ENCODE measurements at places on chromosomes 1 and 21.
A peak's percentile ranks its signal among the peaks of the same experiment; 100 is the strongest.

- no peak for DNase-seq
Measured at GRCh38 chr1:148362626-148363438, 120.3 kb downstream of the PPIAL4G start.

GRCh38 chr1:31625561-31626222, 8.2 kb downstream of the HCRTR1 start:
- DNase-seq: no peak

GRCh38 chr1:17447501-17447992, 8.1 kb upstream of the RCC2 start:
- DNase-seq: no peak

DNA sequence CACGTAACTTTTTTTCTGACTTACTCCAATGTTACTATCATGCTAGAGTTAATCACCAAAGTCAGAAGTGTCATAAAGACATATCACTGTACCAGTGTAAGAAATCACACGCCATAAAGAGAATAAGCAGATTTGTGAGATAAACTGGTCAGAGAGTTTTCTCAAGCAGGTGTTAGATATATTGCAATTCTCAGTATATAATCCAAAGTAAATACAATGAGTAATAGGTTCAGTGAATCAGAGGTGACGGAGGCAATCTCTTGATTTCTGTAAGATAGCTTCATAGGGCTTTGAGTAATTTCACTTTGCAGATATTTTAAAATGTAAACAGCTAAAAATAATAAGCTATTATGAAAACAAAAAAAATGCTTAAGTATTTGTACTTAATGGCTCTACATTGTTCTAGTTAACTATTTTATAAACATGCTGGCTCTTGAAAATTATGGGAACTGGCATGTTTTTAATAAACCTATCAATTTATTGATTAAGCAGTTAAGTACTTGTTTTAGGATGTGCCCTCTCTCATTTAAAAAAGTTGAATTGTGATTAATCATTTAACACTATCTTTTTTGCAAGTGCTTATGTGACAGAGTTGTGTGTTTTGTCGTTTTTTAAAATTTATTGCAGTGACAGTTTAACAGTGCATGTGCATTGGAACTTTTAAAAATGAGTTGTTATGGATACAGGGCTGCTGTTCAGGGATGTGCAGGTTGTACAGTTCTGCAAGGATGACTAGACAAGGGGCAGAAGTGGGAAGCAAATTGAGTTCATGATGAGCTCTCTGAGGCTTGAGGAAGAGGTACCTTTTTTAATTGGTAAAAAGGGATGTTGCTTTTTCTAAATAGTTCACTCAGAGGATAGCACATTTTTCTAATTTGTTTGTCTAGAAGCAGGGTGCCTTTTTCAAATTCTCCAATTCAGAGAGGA, 119.1 kb downstream of the USP25 start:
- DNase-seq: no peak

- no peak for DNase-seq
Measured at GRCh38 chr1:211882381-211883004, 51.9 kb upstream of the LPGAT1 start.

DNA sequence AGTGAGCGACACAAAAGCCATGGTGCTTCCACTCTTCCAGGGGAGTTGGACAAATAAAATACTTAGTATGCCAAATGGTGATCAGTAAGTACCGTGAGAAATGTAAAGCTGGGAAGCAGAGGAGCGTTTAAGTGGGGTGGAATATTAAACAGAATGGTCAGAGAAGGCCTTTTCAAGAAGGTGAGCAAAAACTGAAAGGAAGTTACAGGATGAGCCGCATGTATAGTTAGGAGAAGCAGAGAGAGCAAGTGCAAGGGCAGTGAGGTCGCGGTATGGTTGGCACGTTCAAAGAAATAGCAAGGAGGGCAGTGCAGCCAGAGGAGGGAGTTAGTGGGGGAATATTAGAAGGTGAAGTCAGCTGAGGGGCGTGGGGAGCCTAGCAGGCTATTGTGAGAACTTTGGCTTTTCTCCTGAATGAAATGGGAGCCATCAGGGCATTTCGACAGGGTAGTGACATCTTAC, 748 bp upstream of the ATP6V0B start:
- DNase-seq: no peak

DNA sequence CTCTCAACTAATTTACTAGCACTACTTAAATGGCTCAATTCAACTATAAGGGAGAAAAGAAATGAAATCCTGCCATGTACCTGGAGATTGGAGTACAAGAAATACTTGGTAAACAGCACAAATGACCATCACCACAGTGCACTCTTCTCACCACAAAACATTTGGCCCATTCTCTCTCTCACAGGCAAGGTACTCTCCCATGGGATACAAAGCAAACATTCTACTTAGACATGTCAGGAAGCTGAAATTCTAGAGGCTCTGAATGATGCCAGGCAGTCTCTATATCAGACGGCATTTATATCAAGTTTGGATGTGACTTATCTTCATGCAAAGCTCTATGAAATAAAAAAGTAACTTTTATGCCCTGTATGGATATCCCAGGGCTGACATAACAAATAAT, 72.5 kb downstream of the DPT start:
- DNase-seq: no peak

- DNase-seq: no peak
Measured at GRCh38 chr1:58964880-58965279, 181.0 kb upstream of the JUN start.

- no peak for DNase-seq
Measured at GRCh38 chr1:76013206-76013581, 61.4 kb upstream of the ST6GALNAC3 start.

DNA sequence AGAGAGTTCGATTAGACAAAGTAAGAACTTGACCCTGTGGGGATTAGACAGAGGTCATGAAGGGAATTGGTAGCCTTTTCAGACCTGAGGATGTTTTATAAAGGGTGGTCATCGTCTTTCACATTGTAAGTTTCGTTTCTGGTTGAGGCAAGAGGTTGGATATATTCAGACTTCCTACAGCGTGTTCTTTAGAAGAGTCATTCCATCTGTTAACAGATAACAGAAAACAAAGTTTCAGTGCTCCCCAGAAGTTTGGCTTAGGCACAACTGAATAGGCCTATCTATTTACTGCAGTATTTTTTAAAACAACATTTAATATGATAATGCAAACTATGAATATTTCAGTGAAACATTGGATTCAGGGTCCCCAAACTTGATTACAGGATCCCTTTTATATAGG, 17.1 kb upstream of the IVNS1ABP start:
- DNase-seq: no peak

- DNase-seq: no peak
Measured at GRCh38 chr1:40987439-40988276, 8.2 kb downstream of the CTPS1 start.

DNA sequence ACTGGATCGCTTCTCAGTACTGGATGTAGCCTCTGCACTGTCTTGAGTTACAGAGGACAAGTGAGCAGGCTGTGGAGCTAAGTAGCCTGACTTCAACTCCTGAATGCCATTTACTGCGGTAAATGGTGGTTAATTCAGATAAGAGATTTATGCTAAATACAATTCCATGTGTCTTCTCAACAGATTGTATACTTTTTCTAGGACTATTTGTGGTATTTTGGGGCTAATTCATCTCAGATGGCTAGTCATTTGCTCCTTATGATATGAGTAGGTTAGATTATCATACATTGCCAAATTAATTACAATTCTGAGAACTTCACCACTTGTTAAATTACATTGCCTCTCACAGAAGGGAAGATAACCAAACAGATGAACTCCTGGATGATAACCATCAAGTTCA, 90.5 kb downstream of the NTNG1 start:
- DNase-seq: no peak

GRCh38 chr1:152029929-152030211, 6.9 kb downstream of the S100A11 start:
- no peak for DNase-seq

DNA sequence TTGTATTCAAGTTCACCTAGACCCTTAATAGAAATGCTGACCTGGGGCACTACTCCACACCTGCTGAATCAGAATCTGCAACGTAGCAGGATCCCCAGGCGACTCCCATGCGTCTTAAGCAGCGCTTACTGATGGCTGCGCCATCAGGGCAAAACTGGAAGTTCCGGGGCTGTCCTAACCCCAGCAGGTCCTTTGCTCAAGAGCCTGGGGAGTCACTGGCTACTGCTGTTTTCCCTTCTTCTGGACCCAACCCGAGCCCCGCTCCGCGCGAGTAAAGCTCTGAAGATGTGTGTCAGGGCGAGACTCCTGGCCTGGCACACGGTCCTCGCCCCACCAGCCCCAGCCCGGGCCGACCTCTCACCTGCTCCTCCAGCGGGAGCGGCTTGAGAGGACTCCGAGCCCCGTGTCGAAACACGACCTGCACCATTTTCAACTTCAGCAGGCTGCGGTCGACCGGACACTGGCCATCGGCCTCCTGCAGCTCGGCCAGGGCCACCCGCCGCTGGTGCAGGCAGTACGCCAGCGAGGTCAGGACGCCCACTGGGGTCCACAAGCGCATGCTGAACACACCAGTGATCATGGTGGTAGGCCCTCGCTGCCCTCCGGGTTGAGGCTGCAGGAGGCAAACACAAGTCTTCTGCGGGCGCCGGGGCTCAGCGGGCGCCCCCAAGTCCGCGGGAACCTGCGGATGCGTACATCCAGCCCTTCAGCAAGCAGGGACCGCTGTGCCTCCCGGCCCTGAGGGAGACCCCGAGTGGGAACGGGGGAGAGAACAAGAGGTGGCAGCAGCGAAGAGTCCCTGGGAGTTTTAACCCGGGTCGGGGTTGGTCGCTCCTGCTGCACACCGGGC, 630 bp downstream of the ACP6 start:
- DNase-seq: peak; percentile 47

DNA sequence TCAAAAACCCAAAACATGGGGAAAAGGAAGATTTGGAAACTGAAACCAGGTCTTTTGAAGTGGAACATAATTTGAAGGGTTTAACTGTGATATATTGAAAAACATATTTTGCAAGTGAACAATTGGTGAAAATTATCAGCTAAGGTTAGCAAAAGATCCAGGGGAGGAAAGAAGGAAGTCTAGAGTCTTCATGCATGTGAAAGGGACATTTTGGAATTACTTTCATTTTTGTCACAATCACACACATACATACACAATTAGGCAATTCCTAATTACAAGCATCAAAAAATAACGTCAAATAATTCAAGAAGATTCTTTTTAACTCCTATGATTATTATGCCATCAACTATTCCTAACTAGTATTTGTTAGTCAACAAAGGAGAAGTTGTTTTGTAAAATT, 64.7 kb upstream of the NFIA start:
- no peak for DNase-seq

GRCh38 chr1:47241114-47242113, 9.4 kb upstream of the TAL1 start:
- DNase-seq: no peak

DNA sequence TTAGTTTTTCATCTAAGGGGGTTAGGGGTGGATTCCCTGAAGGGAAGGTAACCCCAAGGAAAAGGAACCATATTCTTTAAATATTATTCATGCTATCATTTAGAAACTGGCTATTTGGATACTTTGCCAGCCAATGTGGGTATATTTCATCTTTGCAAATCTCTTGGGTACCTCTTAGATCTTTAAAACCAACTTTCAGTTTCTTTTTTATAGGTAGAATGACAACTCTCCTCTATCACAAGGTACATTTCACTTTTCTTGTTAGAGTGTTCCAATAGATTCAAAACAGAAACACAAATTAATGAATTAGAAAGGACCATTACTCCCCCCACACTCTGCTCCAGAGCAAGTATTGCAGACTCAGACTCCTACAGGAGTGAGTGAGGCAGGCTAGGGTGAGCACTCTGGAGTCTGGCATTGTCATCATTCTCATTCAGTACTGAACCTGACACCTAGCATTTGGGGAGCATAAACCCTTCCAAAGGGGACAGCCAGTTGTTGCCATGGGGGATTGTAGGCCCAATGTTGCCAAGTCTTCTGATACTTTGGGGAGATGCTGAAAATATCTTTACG, 43.0 kb downstream of the MACO1 start:
- no peak for DNase-seq

GRCh38 chr21:37130971-37131370, 57.9 kb downstream of the TTC3 start:
- DNase-seq: no peak

GRCh38 chr1:107788206-107789202, 176.5 kb downstream of the VAV3 start:
- no peak for DNase-seq

GRCh38 chr1:178621822-178622221, 103.2 kb upstream of the RALGPS2 start:
- DNase-seq: no peak

- no peak for DNase-seq
Measured at GRCh38 chr1:201983380-201983805, 945 bp downstream of the RNPEP start.

DNA sequence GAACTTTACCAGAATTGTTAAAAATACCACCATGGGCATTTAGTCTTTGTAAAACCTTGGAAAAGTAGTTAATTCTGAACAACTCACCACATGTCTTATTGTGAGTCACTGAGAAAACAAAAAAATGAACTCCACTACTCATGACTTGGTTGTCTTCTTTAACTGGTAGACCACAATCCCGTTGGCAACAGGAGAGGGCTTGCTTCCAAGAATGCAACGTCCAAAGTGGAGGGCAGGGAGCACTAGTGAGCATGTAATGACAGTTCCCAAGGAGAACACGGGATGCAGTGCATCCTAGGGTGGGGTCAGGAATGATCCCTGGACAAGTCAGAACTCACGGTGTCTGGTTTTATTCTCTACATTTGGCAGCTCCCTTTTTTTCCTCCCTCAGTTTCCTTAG, 15.2 kb upstream of the HMCN1 start:
- no peak for DNase-seq

- no peak for DNase-seq
Measured at GRCh38 chr1:10063878-10064277, 31.1 kb downstream of the UBE4B start.

DNA sequence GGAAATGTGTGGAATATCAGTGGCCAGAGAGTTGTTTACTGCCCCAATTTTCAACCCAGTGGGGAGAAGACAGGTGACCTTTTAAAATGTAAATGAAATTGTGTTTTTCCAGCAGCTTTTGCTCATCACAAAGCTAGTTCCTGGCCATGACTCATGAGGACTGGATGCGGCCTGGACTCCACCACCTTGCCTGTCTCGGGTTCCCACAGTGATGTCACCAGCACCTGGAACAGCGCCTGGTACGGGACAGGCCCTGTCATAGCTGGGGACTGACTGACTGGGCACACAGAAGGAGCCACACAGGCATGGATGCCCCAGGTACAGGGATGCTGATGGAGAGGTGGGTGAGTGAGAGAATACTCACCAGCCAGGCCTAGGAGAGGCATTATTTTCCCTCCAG, 277.1 kb downstream of the AJAP1 start:
- DNase-seq: no peak

DNA sequence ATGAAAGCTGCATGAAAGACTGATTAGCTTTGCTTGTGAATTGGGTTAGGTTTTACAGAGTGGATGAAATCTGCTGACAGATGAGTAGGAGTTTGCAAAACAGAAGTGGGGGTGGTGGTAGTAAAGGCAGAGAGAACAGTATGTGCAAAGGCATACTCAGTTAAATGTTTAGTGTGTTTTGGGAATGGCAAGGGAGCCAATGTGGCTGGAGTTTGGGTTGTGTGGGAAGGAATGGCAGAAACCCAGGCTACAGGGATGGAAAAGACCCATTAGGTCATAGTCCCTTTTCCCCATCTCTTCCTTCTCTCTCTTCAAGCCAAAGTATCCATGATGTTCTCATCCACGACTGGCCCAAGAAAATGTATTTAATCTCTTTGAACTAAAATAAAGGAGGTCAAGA, 362.2 kb upstream of the LYPLAL1 start:
- no peak for DNase-seq

- no peak for DNase-seq
Measured at GRCh38 chr1:168470901-168471431, 72.8 kb downstream of the XCL2 start.
